ENCODE measurements at places on chromosomes 2 and 18.

- DNase-seq = no peak
Measured at GRCh38 chr2:1636791-1637415, 107.4 kb downstream of the PXDN start.

DNA sequence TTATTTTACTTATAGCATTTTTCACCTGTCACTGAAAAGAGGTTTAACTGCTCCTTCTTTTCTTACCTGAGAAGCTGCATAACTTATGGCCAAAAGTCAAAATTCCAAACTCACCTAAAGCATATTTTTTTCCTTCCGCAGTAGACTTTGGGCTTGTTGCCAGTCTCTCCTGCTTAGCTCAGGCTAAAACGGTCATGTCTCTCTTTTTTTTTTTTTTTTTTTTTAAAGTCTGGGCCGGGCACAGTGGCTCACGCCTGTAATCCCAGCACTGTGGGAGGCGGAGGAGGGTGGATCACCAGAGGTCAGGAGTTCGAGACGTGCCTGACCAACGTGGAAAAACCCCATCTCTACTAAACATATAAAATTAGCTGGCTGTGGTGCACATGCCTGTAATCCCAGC, 113.5 kb downstream of the RTN4 start:
- no peak for DNase-seq

GRCh38 chr2:75870133-75870532, 159.4 kb upstream of the GCFC2 start:
- no peak for DNase-seq

DNA sequence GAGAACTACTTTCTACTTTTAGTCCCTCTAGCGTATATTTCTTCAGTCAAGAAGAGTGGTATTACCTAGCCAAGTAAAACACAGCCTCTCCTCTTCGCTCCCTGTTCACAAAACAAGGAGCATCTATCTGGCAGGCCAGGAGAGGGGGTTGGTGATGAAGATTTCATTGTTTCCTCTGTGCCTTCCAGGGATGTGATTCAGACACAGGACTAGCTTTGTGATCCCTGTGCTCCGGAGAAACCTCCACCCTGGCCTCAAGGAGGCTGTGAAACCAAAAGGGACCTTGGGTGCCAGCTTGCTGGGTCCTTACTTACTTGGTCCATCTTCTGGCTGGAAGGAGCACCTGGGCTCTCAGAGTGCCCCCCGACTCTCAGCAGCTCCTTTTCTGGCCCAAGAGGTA, 5.7 kb downstream of the RHOB start:
- DNase-seq = peak; percentile 33

- peak; percentile 11 for DNase-seq
Measured at GRCh38 chr2:13504808-13505207, 788.1 kb downstream of the TRIB2 start.

DNA sequence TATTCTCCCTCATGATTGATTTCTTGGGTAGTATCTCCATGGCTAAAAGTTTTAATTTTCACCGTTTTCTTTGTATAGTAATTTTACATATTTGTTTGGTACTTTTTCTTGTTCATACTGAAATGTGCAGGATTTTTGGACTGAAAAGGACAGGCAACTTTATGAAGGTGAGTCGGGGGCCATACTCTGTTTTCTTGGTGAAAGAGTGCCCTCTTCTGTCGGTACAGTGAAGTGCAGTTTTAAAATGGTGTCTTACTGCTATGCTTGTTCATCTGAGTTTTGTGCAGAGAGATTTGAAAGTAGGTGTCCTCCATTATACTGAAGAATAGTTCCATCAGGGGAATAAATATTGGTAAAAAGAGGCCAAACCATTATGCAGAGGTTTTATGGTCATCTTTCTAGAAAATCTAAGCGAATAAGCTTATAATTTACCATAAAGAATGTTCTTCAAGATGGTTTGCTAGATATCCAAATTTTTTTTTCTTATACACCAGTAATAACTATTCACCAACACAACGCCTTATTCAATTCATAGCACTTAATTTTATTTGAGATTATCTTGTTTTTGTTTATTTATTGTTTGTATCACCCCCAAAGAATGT, 8.7 kb upstream of the SERPINB13 start:
- peak; percentile 52 for DNase-seq

GRCh38 chr2:47227532-47228279, 72.6 kb upstream of the STPG4 start:
- no peak for DNase-seq

DNA sequence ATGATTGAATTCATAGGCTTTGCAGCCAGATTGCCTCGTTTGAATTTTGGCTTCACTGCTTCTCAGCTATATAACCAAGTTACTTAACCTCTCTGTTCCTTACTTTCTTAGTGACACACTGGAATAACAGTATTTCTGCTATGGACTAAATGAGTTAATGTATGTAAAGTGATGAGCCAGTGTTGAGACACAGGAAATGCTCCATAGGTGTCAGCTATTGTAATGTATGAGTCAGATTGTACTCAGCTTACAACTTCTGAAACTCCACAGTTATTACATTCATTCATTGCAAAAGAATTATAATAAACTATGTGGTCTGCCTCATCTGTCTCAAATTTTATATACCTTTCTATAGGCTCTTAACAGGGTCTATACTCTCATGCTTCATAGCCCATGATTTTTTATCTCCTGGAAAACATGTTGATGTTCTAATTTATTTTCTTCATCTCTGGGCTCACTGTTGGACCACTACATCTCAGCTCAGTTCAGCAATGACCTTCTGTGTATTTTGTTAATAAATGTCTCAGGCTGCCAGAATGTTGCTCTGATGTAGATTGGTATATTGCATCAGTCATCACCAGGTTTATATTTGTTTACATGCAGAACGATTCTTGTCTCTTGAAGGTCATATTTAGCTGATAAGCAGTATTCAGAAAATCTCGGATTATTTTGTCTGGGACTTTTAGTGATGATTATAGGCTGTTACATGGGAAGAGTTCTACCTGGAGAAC, 76.2 kb downstream of the MAP3K20 start:
- DNase-seq = peak; percentile 96

DNA sequence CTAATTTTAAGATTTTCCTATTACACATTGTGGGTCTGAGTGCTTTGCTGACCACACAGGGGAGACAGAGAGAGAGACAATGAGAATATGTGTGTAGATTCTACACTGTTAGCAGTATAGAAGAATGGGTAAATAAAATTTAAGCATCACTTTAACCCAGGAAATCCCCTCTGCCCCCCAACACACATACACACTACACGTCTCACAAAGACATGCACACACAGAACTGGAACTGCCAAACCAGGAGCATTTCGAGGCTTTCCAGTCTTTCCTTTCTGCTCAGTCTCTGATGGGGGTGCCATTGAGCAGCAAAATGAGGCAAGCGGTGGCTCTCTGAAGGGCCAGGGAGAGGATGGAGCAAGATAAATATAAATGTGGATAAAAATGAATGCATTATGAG, 2.5 kb downstream of the MERTK start:
- peak; percentile 49 for DNase-seq

DNA sequence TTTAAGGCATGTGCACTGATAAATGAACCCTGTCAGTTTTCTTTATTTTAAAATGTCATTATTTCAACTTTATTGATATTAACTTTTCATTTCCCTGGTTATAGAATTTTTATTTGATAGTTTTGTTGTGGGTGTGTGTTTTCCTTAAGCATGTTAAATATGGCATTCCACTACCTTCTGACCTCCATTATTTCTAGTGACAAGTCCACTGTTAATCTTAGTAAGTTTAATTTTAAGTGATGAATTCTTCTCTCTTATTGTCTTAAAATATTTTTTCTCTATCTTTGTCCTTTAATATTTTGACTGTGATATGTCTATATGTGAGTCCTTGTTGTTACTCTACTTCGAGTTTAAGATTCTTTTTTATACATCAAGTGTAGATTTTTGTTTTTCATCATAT, 685.7 kb downstream of the GALR1 start:
- DNase-seq = no peak

GRCh38 chr2:51011254-51011653, 20.7 kb downstream of the NRXN1 start:
- no peak for DNase-seq

DNA sequence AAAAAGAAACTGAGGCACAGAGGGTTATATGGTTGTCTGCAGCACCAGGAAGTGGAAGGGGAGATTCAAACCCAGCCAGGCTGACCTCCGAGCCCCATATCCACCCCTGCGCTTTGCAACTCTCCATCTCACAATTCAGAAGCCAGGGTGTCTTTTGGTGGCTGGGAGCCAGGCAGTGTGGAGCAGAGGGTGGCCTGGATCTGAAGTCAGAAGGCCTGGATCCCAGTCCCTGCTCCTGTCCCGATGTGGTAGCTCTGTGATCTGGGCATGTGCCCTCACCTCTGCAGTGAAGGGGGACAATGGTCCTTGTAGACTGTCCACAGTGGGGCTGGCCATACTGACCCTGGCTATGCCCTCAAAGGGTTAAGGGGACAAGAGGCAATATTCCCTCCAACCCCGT, 57.0 kb downstream of the CIB4 start:
- no peak for DNase-seq

DNA sequence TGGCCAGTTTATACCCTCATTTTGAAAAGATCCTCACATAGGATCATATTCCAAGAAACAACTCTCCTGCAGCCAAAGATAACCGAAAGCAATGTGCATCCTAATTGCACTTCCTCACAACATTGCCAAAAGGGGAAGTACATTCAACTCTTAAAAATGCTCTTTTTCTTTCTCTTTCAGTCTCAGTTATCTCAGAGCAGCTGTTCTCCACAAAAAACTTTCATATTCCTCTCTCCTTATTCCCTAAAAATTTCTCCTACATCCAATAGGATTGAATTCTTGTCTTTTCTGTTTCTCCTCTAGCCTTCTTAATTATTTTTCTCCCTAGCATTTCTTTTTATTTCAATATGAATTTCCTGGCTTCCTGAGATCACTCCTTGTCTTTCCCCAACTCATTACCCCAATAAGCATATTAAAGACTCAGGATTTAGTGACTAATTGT, 7.4 kb upstream of the VRK2 start:
- DNase-seq = peak; percentile 39

DNA sequence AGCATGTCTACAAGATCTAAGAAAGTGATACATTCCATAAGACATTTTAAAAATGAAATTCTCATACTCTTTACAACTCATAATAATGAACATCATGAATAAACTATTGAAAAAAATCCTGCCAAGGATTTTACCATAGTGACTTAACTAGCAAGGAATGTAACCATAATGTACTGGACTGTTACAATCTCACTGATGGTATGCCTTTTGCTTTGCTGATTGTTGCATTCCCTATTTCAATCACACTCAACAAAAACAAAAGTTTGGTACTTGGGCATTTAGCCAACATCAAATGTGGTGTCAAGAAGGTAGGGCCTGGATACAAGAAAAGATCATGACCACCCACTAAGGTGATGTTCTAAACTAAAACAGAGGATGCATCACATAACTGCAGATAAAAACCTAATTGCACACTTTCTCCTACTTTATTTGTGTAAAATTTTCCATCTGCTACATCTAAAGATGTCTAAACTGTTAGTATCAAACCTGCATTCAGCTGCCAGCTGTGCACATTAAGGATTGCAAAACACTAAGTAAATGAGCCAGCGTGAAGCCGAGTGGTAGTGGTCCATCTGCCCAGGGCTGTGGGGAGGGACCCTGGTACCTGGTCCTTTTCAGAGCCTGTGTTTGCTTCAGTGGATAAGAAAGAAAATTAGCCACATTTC, 564.4 kb downstream of the ZEB2 start:
- DNase-seq = peak; percentile 79

DNA sequence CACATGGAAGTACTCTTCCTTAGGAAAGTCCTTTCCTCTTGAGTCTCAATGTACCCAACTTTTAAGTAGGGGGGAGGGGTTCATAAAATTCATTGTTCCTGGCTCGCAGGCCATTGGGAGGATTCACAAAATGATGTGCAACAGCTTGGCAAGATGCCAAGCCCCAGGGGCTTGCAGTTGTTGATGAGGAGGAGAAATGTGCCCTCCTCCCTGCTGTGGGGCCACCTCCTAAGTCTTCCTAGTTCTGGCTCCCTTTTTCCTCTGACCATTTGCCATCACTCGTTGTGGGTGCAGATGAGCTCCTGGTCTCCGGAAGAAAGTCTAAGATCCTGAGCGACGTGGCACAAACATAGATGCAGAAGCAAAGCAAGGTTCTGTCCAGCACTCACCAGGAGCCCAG, 435.4 kb downstream of the EIPR1 start:
- DNase-seq = no peak

DNA sequence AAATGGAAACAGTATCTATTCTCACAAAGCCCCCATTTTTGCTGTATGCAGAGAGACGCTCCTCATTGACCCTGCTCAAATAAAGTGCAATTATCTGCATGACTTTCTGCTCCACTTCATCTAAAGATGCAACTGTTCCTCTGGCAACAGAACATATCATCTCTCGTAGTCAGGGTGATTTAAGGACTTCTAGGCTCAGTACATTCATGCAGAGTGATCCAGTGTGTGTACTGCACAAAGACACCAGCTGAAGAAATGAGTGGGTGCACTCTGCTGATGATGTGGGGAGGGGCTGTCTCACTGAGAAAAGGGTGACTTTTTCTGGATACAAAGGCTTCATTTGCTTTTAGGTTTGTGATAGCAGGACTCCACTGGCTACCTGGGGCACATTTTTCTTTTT, 355.2 kb downstream of the GALNT13 start:
- no peak for DNase-seq

GRCh38 chr2:118524911-118525310, 322.5 kb downstream of the EN1 start:
- DNase-seq = no peak

Data from ELR (cell line).